ENCODE measurements at places on chromosomes 13 and 19.
A peak's percentile ranks its signal among the peaks of the same experiment; 100 is the strongest.

- peak; percentile 31 for DNase-seq
These were observed 990 bp downstream of the MYO9B start for GRCh38 chr19:17076543-17076991.

GRCh38 chr13:51584731-51585672 lies 740 bp downstream of the WDFY2 start:
- DNase-seq: peak; percentile 58

DNA sequence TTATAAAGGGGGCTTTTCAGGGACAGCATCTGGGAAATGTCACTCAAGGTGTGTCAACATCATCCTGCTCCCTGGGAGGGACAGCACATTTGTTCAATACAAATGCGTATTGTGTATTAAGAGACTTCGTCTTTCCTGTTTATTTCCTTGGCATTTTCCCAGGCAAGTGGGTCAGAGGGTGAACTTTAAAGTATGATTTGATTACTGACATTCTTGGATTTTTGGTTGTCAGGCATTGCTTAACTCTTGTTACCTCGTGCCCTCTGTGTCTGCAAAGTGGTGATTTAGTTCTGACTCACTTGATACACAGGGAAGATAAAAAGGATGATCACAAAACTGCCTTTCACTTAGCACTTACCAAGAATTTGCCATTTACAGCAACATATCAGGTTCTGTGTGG lies 292.7 kb downstream of the SUCLA2 start:
- no peak for DNase-seq

- no peak for DNase-seq
These were observed 1.3 kb upstream of the UPF1 start for GRCh38 chr19:18830488-18830887.

- DNase-seq: no peak
These were observed 539.8 kb upstream of the PCDH9 start for GRCh38 chr13:67769987-67770341.

DNA sequence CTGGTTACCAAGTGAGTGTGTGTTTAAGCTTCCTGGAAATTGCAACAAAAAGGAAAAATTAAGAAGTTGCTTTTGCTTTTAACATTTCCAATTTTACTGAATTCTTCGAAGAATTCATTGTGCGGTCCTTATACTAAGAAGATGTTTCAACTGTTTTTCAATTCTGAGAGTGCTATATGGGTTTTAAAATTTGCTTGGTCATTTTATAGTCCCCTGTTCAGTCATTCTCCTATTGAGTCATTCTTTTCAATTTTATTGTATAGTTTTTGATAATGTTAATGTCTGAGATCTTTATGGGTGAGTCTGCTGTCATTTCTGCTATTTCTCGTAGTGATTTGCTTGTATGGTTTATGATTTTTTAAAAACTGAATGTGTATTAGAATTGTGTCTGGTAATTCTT lies 26.5 kb downstream of the UBA2 start:
- DNase-seq: no peak

GRCh38 chr19:41861846-41862245 lies 1.8 kb downstream of the RPS19 start:
- DNase-seq: no peak

- DNase-seq: no peak
These were observed 173.1 kb upstream of the SOX1 start for GRCh38 chr13:111893607-111894443.

DNA sequence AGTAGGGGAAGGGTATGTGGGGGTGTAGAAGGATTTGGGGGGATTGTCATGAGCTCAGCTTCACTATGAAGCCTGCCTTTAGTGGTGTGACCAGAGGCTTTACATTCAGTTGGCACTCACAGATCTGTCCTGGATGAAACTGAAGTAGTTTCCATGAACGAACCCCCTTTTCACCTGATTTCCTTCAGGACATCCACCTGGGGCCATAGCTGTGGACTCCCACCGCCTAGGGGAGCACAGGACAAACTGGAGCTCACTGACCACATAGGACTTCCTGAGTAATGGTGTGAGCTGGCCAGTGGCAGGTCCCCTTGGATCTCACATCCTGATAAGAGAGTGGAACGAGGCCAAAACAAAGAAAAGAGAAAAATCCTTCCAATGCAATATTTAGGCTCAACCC lies 54.1 kb downstream of the MRPL57 start:
- DNase-seq: no peak

DNA sequence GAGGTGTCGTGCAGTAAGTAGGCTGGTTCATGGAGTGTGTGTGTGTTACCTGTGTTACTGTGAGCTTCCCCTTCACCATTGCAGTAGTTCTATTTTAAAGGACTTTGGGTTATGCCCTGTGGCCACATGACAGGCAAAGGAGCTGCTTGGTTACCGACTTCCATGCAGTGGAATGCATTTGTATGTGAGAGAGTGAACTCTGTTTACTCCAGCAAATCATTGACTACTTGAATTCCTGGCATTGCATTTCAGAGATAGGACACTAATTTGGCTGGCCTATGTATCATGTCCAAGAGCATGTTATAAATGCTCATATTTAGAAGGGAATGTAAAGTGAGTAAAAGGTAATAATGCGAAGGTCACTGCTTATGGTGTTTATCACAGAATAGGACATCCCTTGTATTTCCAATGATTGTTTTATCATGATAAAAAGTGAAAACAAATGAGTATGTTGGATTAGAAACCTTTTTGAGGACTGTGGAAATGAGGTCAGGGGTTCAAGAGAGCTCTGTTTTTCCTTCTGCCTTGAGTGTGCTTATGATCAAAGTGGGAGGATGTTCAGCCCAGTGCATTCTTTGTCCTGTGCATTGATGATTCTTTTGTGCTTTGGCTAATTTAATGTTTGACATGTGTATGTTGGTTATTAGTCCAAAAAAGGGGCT lies 156.5 kb downstream of the LMO7 start:
- no peak for DNase-seq

DNA sequence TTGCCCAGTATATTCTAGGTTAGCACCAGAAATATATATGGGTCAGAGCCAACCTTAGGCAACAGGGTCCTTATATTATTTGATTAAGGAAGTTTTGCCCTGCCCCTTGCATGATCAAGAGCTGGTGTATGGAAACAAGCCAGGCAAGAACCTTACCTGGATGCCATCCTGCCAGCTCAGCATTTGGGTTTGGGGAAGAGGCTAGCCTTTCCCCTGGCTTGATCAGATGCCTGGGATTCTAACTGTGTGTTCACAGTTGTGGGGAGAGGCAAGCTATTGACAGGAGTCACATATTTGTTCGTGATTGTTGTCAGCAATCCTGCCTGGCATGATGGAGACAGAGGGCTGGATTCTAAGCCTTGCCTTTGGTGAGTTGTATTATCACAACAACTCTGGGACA lies 260.0 kb upstream of the DACH1 start:
- no peak for DNase-seq

- DNase-seq: no peak
These were observed 1636.4 kb downstream of the SLITRK1 start for GRCh38 chr13:82245860-82246259.

GRCh38 chr13:112054616-112055015 lies 12.3 kb upstream of the SOX1 start:
- DNase-seq: no peak

- no peak for DNase-seq
These were observed 163.6 kb downstream of the DIAPH3 start for GRCh38 chr13:60000081-60000480.

DNA sequence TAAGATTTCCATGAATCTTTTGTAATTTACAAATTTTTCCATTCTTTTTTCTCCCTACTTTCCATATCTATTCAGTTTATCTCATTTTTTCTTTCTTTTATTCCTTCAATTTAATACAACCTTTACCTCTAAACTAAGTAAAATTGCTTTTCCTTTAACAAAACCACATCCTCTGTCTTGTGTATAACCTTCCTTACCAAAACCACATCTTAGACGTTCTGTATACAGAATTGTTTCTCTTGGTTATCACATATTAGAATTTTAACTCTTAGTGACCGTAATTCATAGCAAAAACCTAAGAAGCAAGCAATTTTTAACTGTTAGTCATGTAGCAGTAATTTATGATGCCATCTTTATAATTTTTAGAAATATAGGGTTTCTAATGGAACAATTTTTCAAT lies 15.0 kb downstream of the PPP5C start:
- peak; percentile 21 for DNase-seq

- no peak for DNase-seq
These were observed 26.2 kb downstream of the RAP2A start for GRCh38 chr13:97460004-97460775.

DNA sequence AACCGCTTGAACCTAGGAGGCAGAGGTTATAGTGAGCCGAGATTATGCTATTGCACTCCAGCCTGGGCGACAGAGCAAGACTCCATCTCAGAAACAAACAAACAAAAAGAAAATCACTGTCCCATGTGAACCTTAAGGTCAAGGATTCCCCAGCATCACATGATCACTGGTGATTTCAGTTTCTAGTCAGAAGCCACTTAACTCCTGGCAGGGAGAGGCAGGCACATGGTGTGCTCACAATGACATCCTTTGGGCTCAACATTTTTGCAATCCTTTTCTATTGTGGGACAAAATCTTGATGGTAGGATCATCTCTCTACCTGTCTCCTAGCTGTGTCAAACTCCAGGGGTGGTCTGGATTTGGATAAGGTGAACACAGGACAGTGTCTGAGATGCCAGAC lies 12.1 kb downstream of the AKAP8 start:
- DNase-seq: no peak

DNA sequence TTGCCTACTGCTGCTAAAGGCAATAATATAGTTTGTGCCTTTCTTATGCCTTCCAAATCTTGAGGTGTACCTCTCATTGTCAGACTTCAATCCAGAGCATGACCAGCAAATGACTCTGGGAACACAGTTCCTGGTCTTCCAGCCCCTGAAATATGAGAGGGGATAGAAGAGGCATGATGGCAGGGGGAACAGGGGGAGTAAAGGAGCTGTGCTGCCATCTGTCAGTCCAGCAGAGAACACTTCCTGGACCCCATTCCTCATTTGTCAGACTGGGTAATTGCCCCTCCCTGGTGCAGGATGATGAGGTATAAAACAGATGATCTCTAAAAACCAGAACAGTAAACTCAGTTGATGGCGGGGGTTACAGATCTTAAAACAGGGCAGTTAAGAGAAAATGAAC lies 618.7 kb downstream of the DIAPH3 start:
- DNase-seq: no peak

DNA sequence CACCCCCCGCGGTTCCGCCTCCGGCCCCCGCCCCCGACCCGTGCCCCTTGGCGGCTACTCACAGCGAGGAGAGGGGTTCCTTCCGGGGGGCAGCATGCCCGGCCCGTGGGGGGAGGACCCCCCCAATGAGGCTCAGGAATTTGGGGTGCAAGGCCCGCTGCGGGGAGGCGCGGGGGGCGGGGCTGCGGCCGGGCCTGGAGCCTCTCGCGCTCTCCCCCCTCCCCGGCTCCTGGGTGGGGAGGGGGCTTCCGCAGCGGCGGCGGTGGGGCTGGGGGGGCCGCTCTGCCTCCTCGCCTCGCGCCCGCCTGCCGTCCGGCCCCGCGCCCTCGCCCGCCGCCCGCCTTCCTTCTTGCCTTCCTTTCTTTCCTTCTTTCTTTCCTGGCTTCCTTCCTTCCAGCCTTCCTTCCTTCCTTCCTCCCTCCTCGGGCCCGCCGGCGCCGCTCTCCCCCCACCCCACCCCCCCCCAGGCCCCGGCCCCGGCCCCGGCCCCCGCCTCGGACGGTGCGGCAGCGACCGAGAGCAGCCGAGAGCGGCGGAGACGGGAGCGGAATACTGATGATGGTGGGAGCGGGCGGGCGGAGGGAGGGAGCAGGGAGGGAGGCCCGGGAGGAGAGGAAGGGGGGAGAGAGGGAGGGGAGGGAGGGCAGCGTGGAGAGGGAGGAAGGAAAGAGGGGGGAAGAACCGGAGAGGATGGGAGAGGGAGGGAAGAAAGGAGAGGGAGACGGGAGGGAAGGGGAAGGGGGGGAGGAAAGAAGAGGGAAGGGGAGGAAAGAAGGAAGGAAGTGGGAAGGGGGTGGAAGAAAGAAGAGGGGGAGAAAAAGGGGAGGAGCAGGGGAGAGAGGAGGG lies at the start of gene LRRC4B:
LRRC4B (minus strand) TSS at position 554 of the 846 bp plus-strand sequence. CDS start 19,597 bp downstream, outside the sequence.
- no peak for DNase-seq

- DNase-seq: no peak
These were observed 7.6 kb upstream of the ACSBG2 start for GRCh38 chr19:6127716-6128335.

GRCh38 chr13:78540058-78540457 lies 63.3 kb downstream of the POU4F1 start:
- no peak for DNase-seq

- DNase-seq: no peak
These were observed 20.3 kb downstream of the SPATA13 start for GRCh38 chr13:24180750-24181377.

DNA sequence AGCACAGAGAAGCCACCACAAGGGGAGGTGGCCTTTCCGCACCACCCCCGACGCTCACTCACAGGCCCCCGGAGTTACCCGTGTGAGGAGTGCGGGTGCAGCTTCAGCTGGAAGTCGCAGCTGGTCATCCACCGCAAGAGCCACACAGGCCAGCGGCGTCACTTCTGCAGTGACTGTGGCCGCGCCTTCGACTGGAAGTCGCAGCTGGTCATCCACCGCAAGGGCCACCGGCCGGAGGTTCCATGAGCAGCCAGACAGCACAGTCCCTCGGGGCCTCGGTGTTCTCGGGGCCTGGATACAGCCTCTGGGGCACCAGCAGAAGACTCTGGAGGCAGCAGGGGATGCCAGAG lies 4.3 kb downstream of the ZNF446 start:
- no peak for DNase-seq

DNA sequence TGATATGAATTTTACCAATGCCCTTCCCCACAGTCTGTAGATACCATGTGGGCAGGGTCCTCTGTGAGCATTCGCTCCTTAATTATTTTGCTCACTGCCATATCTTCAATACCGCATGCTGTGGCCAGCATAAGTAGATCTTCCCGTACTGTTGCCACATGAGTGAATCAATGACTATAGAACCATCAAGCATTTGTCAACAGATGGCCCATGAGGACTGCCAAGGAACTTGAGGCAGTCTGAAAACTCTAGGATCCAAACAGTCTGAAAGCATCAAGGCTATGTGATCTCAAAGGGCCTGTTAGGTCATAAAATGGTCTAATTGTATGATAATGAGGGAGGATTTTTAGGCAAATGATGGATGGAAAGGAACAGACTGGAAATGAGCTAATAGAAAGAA lies 27.4 kb upstream of the GPR12 start:
- DNase-seq: no peak

DNA sequence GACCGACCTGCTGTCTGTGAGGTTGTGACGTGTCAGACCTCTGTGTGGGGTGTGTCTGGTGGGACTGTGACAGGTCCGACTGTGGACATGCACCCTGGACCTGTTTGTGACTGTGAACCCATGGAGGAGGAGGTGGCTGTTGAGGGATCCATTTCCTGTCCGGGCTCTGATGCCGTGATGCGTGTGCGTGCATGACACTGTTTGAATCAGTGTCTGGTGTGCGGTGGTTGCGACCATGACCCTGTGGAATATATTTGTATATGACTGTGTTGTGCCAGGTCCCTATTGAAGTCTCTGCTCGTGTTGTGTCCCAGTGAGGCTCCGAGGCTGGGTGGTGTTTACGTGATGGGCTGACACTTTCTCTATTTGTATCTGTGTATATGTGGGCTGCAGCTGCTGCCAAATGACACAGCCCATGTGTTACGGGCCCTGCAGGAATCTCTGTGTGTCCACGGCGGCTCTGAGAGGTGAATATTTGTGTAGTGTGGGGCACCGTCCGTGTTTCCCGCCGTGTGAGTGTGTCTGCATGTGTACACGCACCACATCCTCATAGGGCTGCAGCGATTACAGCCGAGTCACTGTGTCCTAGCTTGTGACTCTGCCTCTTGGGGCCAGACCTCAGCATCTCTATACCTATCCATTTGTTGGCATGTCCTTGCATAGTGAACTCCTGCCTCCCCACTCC lies 18.3 kb downstream of the CCDC97 start:
- DNase-seq: peak; percentile 29

Measured in CD4-positive, alpha-beta T cell treated with Interleukin-6 at 100 ng/mL for 8 hours (primary cell).